Right renal cortex interstitium (tissue), 3 donors: ENCODE measurements at places on chromosomes 7 and 10.

DNA sequence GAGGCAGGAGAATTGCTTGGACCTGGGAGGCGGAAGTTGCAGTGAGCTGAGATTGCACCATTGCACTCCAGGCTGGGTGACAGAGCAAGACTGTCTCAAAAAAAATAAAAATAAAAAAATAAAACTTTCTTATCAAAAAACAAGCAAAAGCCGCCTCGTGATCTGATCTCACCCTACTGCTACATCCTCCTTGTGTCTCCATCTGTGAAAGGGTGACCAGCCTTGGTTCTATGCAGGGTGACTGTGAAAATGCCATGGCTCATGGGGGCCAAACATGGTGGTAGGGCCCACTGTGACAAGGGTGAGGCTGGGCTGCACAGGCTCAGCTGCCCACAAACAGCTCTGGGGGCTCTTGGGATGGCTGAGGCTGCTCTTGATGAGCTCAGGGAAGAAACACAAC lies 968 bp upstream of the OPN4 start:
- DNase-seq = no peak

DNA sequence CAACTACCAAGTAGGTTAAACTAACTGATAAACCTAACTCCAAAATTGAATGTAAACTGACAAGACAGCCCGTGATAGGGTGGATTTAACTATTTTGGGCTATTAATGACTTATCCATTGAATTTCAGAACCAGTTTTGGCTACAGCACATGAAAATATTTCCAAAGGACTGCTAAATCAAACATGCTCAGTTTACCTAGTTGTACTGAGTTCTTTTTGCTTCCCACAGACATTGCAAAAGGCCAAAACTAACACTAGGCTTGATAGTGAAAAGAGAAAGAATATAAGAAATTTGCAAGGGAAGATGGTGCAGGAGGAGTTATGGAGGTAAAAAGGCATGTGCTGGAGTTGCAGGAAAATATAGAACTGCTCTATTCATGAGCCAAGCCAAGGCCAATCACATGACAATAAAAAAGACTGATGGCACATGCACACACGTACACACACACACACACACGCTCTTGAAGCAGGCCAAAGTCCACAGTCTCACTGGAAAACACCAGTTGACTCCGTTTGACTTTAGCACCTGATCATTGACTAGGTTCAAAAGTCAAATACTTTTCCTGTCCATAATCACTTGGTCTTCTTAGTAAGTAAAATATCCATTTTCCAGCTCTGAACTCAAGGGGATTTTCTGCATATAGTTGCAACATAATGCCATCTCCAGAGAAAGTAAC lies 76.0 kb upstream of the AGBL3 start:
- DNase-seq = no peak

DNA sequence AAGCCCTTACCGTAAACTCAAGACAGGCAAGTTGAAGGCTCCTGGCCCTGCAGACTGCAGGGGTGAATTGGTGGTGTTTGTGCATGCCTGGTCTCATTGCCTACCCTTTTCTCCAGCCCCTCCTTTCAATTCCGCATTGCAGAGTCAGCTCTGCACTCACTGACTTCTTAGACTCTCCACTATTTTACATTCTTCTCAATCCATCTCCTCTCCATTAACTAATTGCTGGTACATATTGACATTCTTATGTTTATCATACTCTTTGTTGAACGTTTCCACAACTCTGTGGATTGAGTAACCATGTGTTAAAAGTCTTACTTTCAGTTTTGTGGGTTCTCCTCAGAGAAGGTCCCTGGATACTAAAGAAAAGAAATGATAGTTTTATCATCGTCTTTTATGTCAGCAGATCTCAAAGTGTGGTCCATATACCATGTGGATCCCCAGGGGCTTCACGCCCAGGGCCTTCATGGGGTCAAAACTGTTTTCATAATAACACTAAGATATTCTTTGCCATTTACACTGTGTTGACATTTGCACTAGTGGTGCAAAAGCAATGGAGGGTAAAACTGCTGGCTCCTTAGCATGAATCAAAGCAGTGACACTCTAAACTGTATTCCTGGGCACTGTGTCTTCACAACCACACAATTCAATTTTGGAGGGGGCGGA lies 135.4 kb upstream of the FZD1 start:
- no peak for DNase-seq

DNA sequence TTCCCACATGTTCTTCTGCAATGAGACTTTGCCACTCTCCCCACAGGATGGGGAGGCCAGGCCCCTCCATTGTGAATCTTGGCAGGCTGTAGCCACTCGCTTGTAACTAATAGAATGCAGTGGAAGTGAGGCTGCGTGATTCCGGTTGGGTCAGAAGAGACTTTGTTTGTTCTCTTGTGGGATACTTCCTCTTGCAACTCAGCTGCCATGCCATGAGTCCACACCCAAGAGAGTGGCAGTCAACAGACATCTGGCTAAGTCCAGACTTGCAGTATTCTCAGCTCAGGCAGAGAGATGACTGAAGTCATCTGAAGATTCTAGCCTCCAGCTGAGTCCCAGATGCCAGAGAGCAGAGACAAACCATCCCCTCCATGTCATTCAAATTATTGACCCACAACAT lies 153.4 kb upstream of the GDF10 start:
- DNase-seq = no peak

DNA sequence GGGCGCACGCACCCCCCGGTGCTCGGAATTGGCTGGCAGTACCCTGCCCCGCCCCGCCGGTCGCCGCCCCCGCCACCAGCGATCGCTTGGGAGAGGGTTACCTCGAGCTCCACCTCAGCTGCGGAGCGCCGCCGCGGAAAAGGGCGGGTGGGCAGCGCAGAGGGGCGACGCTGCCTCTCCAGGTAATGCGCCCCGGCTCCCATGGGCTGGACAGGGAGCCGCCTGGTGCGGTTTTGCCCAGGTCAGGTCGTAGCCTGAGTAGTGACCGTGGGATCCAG lies 1.3 kb downstream of the PFKFB3 start:
- no peak for DNase-seq

DNA sequence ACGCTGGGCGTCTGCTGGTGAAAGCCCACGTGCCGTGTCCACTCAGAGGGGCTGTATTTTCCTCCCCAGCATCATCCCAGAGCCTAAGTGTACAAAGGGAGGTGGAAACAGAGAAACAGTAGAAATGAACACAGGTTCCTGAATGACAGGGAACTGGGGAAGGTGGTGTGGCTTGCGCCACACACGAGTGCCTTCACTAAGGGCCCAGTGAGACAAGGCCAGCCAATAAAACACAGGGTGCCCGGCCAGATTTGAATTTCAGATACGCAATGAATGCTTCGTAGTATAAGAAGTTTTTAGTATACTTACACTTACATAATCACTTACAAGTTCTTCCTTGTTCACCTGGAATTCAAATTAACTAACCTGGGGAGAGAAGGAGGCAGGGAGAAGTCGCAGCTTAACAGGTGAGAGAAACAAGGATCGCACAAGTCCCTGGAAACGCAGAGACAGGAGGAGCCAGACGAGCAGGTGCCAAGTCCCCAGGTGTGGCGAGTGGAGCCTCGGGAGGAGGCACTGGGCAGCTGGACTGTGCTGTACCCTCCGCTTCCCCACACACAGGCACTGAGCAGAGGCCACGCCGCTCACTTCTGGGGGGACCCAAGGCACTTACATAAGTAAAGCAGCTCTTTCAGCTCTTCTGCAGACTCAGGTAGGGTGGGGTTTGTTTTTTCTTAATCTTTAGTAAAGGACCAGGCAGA lies 105.2 kb upstream of the MGMT start:
- DNase-seq = no peak

DNA sequence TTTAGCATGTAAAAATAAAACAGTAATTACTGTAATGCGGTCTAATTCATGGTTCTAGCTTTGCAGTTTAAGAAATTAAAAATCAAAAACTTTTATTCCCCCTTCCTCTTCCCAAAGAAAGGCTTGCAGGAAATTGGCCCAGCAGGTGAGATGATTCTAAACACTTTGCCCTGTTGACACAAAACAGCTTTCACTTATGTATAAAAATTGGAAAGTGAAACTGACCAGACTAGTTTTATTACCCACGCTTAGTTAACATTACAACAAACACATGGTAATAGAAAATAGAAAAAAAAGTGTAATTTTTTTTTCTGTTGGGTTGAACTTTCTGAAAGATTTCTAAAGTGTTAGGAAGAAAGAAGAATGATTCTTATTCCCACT lies 1.2 kb upstream of the CCDC6 start:
- DNase-seq = no peak
